Hematopoietic multipotent progenitor cell (in vitro differentiated cells): ENCODE measurements at places on chromosomes 6 and 20.

DNA sequence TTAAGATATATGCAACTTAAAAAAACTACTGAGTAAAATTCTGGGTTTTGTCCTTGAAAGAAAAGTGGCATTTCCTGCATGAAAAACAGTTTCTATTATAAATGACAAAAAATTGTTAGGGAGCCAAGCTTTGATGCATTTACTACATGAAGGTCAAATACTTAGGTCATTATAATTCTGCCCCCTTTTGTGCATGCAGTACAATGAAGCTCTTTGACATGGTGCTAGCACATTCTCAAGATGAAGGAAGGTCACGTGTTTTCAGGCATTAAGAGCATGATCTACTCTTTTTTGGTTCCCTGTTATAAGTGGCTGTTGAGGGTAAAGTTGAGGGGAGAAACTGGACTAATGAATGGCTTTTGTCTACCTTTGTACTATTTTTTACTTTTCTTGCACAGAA, 72.7 kb downstream of the FOXO3 start:
- DNase-seq: no peak

GRCh38 chr6:101662111-101662897, 268.8 kb downstream of the GRIK2 start:
- DNase-seq: no peak

GRCh38 chr20:60035486-60035885, 77.3 kb downstream of the CDH26 start:
- DNase-seq: no peak

DNA sequence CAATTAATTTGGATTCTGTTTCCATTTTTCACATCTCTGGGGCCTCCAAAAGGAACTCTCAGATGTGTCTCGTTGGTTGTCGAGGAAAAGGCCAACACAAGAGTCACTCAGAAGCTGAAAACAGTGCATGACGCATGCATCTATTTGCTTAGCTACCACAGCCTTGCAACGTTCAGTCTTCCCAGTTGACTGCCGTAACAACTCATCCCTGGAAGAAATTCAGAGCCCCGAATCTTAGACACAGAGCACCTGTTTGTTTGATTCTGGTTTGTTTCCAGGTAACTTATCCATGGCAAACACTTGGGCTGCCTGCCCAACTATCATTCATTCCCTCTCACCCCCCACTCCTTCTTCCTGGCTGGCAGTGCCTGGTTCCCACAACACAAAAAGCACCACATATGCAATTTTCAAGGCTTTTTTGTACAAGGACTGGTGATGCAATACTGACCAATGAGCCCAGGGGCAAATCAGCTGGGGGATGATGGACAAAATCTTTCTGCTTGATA, 60.5 kb downstream of the ZMYND8 start:
- DNase-seq: no peak

- DNase-seq: no peak
These were observed 258.4 kb downstream of the CD83 start for GRCh38 chr6:14375930-14376329.

DNA sequence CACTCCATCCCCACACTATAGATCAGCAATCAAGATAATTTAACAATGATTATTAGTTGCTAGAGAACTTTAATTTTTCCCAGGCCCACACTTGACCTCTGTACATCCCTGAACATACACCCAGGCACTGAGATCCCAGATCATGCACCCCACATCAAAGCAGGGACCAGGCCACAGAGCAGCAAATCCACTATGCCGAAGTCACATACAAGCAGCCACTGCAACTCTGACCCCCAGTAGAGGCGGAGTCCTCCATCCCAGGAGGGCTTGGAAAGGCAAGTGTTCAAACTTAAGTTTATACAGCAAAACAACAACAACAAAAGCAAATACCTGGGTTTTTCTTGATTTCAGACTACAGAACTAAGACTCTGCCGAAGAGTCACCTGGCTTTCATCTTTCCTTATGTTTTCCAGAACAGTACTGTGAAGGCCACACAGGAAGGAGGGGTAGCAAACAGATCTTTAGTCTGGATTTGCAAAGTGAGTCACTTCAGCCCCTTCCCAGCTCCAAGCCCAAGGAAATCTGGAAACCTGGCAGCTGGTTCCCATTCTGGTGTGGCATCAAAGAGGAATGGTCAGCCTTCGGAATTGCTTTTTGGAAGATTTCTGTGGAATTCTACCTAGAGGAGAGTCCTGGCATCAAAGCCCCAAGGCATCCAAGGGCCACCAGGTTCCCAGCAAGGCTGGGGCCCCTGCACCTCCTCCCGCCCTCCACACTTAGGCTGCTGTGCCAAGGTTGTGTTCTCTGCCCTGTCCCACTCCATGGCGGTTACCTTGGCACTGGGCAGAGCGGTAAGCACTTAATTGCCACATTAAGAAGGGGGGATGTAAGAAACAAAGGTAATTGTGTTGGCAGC, 7.3 kb downstream of the JAG1 start:
- no peak for DNase-seq
